ENCODE measurements at places on chromosomes 4 and X.

GRCh38 chr4:39085891-39086290, 23.9 kb downstream of the KLHL5 start:
- DNase-seq: no peak

GRCh38 chr4:165726831-165727230, 146.2 kb upstream of the TLL1 start:
- no peak for DNase-seq

DNA sequence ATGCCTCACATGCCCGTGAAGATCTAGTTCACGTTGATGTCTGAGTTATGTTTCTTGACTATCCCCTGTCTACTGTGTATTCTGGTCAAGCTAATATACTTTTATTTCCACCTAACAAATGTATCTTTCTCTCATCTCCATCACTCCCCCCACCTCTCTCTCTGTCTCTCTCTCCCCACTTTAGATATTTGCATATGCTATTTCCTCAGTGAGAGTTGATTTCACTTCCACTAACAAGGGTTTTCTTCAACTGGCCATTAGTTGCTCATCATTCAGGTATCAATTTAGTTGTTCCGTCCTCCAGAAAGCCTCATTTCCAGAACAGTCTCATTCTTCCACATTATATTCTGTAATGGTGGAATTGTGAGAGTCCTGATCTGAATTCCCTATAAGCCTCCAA, 1777.8 kb upstream of the TENM3 start:
- no peak for DNase-seq

- no peak for DNase-seq
Measured at GRCh38 chr4:123659730-123660129, 263.1 kb downstream of the SPRY1 start.

DNA sequence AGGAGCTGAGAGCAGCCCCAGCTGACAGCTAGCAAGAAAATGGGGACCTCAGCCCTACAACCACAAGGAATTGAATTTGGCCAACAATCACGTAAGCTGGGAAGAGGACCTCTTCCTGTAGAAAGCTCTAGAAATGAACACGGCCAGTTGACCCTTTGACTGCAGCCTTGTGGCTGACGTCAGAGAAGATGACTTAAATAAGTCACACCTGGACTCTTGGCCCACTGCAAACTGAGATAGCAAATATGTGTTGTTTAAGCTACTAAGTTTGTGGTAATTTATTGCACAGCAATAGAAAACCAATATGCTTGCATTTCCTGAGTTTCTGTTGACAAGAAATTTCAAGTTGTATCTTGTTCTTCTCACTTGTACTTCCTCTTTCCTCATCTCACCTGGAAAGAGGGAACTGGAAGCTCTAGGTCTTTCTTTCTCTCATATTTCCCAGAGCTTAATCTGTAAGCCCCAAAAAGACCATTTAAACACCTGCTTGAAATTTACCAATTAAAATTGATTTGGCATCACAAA, 18.8 kb downstream of the PRKG2 start:
- DNase-seq: no peak

DNA sequence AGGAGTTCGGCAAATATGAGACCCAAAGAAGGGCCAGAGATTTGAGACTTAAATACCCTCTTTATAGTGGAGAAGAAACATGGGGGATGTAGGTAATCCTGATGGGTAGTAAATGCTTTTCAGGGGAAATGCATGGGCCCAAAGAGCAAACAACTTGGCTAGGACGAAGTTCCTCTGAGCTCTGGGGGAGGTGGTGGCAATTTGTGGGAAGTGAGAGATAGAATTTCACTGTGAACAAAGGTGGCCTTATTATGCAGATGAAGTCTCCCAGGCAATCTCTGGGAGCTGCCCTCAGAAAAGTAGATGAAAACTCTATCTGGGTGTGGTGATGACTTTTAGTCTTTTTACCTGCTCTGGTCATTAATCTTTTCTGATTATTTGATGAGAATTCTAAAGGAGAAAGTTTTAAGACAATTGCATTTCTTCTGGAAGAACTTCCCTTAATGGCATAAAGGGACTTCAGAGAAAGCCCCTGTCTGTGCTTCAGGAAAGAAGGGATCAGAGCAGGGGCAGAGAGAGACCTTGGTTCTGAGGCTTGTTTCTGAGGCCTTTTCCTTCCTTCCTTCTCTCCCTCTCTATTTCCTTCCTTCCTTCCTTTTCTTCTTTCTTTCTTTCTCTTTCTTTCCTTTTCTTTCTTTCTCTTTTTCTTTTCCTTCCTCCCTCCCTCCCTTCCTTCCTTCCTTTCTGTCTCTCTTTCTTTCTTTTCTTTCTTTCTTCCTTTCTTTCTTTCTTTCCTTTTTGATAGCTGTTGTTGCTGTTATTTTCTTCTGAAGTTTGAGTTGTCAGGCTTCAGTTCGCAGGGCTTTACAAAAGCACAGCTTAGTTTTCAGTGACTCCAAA, 37.5 kb upstream of the MAOA start:
- DNase-seq: no peak

- no peak for DNase-seq
Measured at GRCh38 chrX:1012678-1013300, 199.7 kb downstream of the CRLF2 start.

DNA sequence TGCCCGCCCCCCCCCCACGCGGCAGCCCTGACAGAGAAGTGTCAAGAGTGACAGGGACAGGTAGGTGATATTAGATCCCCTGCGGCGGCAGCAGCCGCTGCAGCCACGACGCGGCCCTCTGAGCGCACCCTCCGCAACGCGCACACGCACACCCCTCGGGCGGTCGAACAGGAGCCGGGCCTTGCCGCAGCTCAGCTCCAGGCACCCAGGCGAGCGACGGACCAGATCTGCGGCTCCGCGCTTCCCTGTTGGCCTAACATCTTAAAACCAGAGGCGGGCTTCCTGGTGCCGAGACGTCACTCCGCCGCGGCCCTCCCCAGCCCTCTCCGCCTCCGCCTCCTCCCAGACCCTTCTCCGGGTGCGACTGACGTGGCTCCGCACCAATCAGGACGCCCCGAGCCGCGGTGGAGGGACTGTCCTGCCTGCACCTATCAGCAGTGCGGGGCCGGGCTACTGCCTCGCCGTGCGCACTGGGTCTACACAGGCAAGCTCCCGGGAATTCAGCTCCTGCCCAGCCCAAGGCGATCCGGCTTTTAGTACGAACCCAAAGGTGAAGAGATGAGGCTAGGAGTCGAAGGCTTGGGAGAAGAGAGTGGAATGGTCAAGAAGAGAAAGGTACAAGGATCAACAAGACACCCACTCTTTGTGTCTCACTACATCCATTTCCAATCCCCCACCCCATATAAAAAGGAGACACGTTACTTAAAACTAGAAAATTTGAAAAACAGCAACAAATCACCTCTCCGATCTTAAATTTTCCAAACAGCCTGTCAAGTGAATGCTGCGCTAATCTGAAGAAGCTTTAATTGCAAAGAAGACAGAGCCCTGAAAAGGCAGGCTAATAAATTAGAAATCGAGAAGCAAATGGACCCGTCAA, at the start of gene PITX2:
Gene PITX2 (minus strand): TSS at position 237 of the 877 bp plus-strand sequence. CDS start 617 bp downstream, outside the sequence.
- DNase-seq: no peak
